ENCODE measurements at places on chromosomes 4 and X.

DNA sequence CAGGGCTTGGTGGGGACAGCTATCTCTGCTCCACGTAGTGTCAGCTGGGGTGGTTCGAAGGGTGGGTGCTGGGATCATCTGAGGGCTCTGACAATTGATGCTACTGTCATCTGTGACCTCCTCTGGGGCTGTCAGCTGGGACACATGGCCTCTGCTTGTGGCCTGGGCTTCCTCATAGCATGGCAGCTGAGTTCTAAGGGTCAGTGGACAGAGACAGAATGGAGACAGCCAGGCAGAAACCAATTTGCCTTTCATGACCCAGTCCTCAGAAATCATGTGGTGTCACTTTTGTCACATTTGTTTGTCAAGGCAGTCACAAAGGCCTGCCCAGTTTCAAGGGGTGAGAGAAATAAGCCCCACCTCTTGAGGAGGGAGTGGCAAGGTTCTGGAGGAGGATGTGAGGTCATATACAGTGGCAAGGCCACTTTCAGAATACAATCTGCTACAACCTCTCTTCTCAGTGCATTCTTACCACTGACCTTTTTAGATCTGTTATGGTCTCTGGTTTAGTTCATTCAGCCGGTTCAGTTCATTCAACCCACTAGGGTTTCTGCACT, 103.6 kb upstream of the BCOR start:
- no peak for DNase-seq

DNA sequence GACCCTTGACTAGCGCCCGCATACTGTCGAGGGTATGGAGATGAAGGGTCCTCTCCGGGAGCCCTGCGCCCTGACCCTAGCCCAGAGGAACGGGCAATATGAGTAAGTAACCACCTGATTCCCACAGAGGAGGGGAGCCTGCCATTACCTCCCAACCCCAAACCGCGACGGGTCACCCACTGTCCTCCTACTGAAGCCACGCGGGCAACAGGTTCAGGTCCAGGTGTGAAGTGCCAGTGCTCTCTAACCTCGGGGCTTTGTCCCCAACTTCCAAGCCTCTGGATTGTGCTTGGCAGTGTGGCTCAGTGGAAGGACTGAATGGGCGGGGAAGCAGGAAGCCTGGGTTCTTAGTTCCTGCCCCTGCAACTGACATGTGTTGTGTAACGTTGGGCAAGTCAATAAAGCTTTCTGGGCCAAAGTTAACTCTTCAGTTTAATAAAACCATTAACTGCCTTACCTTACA, 694 bp downstream of the OCRL start:
- DNase-seq, result no peak

DNA sequence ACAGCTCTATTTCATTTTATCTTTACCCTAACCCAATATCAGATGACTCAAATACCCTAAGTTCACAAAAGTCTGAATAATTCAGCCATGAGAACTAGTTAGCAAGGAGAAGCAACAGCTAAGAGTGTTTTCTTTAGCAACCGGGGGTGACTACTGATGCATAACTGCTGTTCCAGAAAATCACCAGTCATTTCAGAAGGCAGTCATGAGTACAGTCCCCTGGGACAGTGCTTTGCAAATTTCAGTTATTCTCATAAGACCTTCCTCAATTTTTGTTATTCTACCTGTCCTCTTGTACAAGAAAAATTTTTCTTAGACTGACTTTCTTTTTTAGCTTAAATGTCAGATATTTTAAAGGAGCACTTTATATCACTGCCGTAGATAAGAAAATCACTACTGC, 16.4 kb downstream of the BANK1 start:
- DNase-seq, result no peak

DNA sequence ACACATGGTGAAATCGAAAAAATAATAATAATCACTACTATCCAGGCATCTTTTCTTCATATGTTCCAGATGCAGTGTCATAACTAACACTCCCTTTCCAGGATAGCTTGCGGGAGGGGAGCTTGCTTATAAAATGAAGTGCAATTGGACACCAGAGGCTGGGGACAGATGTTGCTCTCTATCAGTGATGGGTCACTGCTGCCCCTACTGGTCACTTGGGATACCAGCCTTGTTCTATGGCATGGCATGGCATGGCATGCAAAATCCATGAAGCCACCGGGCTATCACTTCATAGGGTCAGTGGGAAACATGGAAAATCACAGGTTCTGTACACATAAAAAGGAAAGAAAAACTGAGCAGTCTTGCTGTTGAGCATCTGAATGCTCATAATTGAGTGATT, 168.1 kb downstream of the GLRA2 start:
- no peak for DNase-seq

GRCh38 chrX:3154386-3154975, 113.2 kb downstream of the ARSF start:
- DNase-seq, result no peak

DNA sequence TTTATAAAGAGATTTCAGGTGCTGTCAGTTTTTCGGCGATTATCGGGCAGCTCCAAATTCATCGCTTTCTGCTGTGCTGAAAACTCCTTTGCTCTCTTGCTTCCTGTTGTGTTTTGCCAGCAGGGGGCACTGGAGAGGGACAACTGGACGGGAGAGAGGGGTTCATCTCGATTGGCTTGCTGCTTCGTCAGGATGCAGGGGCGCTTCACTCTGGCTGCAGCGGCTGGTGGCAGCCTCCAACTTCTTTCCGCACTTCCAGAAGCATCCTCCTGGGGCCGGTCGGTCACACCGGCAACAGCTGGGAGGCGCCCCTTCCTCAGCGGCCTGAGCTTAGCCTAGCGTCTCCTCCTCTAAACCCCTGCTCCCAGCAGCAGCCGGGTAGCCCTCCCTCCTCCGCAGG, 29.5 kb downstream of the MSL3 start:
- no peak for DNase-seq

GRCh38 chr4:917466-917865, 14.7 kb downstream of the GAK start:
- no peak for DNase-seq

DNA sequence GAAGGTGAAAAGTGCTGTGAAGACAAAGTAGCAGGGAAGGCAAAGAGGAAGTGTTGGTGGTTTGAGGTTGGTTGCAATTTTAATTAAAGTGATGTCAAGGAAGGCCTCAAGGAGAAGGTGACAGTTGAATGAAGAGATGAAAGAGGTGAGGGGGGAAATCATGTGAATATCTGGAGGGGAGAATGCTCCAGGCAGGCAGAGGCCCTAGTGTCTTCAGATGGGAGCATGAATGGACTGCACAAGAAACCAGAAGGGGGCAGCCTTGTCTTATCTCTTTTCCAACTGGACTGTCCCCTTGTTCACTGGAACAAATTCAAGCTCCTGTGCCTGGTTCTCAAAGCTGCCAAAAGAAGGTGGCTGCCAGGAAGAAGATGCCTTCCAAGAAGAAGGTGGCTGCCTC, 68.4 kb downstream of the MAOB start:
- no peak for DNase-seq

DNA sequence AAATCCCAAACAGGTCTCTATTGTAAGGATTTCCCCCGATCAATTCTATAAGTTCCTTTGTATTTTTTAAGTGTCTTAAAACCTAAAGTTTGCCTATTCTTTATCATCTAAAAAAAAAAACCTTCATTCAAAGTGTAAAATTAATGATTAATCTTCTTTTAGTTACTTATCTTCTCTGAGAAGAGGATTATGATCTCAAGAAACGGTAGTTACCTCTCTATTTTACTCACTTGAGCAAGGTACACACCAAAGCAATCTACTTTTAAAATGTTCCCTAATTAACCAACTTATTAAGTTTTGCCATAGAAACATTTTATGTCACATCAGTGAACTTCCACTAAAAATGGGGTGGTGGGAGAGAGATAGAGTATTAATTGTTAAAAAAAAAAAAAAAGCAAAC, 15.2 kb upstream of the GALNT7 start:
- DNase-seq, result no peak

GRCh38 chr4:53688186-53688790, 97.0 kb upstream of the LNX1 start:
- no peak for DNase-seq

- DNase-seq, result no peak
These were observed 131.7 kb downstream of the SPCS3 start for GRCh38 chr4:176451443-176451842.

GRCh38 chr4:121041307-121042090, 30.8 kb downstream of the NDNF start:
- DNase-seq, result no peak

DNA sequence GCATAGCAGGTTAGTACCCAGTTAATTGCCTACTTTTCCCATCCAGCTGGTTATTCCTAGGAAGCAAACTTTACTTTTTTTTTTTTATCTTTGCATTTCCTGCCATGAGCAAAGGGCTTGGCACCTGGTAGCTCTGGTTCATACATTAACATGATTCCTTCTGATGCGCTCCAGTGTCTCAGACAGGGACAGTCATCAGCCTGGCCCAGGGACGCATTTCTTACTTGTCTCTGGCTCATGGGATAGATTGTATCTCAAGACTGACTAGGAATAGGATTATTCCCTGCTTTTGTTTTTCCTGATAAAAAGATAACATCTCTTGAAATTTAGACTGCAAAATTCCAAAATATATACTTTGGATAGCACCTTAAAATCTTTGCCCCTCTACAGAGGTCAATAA, 571.5 kb upstream of the TENM3 start:
- DNase-seq, result no peak

DNA sequence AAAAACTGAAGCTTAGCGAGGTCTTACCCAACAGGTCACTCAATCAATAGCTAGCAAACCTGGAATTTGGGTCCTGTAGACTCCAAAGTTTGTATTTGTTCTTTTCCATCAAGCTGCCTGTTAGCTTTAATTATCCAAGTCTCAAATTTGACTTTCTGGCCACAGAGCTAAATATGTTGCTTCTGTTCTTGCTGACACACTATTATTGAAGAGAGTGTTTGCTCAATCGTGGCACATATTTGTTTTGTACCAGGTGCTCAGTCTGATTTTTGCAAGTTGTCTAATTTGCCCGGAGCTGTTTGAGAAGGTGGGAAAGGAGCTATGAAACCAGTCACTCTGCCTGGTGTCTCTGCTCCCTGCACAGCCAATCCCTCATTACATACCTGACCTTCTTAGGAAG, 41.7 kb upstream of the FRMD7 start:
- DNase-seq, result no peak

DNA sequence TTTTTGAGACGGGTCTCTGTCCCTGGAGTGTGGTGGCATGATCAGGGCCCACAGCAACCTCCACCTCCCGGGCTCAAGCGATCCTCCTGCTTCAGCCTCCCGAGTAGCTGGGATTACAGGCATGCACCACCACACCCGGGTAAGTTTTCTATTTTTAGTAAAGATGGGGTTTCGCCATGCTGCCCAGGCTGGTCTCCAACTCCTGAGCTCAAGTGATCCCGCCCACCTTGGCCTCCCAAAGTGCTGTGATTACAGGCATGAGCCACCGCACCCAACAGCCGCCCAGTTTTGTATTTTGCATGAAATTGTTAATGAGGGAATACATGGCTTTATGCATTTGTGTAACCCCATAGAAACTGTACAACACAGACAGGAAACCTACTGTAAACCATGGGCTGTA, 2.8 kb upstream of the ARHGAP4 start:
- no peak for DNase-seq

DNA sequence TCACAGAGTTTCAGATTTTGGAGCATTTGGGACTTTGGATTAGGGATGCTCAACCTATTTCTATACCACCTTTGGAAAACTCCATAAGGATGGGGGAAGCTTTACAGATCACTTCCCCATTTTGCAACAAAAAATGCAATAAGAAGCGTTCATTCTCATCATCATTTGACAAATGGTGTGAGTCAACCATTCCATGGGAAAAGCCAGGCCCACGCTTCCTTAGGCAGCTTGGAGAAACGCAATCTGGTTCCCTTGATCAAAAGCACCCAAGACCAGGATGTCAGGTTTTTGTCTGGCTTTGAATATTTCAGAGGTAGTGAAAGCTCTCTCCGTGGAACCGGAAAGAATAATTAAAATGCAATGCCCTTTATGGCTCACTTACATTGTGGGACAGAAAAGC, 79.3 kb upstream of the C4orf50 start:
- no peak for DNase-seq

- no peak for DNase-seq
These were observed 173.8 kb upstream of the MID1 start for GRCh38 chrX:10794203-10794630.

DNA sequence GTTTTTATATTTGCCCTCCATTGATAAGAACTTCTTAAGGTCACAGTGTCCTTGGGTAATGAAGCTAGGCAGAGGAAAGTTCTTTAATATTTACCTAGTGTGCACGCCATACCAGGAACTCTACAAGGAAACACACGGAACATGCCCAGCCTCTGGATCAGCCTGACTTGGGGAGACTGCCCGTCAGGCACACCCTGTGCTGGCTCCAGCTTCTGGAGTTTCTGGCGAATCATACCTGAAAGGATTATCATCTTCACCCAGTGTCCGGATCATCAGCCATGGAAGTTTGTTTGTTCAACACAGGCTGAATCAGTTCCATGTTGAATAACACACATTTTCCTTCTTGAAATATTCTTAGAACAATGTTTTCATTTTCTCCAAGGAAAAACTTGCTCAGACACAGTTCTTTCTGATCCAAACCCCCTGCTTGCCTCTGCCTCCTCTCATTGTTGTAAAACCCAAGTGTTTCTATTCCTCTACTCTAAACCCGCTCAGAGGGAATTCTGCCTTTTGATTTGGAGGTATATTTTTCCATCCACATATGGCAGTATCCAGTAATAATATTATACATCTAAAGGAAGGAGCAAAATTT, 176.7 kb downstream of the SHROOM3 start:
- no peak for DNase-seq

GRCh38 chrX:24899391-24899790, 116.4 kb downstream of the ARX start:
- no peak for DNase-seq

GRCh38 chr4:96343836-96344235, 503.9 kb downstream of the PDHA2 start:
- DNase-seq, result no peak

DNA sequence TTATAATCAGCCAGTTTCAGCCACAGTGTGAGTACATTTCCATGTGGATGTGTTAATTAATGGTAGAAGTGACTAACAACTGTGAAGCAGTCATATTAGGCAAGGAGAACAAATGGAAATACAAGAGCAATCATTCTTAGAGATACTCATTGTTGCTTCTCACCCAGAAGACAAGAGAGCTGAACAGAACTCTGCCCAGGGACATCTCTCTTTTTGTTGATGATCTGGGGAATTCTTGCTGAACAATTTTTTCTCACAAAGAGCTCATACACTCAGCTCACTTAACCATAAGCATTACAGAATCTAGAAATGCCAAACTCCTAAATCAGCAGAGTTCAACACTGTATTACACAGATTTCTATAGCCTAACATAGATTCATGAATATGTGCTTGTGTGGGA, 150.1 kb downstream of the COMMD8 start:
- DNase-seq, result no peak

- DNase-seq, result no peak
These were observed 39.7 kb downstream of the SNX25 start for GRCh38 chr4:185249105-185249504.

DNA sequence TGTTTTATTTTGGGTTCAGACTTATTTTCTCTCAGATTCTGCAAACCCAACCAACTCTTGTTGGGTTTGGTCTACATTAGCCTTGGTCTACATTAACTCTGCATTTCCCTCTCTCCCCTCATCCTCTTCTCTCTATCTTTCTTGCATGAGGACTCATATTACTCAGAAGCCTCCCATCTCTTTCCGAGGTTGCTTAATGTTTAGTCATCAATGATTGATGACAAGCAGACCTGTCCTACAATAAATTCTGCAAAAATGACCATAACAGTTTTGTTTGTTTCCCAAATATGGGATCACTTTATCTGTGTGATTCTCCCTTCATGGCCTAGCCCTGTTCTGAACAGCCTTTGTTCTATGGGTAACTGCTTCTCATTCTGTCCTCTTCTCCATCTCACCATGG, 75.2 kb downstream of the GABRB1 start:
- no peak for DNase-seq

Data from SW 1271 (cell line).